Activated effector memory CD4-positive, alpha-beta T cell treated with anti-CD3 and anti-CD28 coated beads, Interleukin-2, amount 50 U/mL, for 16 hours (primary cell): ENCODE measurements at places on chromosomes 6 and 20.

DNA sequence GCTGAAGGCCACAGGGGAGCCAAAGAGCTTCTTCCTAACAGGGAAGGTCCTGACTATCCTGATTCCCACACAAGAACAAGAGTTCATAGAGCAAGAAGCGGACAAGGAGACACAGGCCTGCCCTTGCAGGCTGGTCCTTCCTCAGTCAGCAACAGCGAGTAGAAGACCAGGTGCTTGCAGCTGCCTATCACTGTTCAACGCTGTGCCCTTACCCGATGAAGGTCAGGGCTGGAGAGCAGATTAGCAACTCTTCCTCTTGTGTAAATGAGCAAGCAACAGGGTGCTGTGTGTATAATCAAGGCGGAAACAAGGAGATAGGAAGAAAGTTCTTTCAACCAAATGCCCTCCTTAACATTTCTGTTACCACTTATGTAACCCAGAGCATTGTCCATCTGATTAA is 115.3 kb upstream of the SPACA1 start:
- DNase-seq = no peak

- no peak for DNase-seq
Observed at GRCh38 chr20:10963717-10964266, 290.0 kb upstream of the JAG1 start.

DNA sequence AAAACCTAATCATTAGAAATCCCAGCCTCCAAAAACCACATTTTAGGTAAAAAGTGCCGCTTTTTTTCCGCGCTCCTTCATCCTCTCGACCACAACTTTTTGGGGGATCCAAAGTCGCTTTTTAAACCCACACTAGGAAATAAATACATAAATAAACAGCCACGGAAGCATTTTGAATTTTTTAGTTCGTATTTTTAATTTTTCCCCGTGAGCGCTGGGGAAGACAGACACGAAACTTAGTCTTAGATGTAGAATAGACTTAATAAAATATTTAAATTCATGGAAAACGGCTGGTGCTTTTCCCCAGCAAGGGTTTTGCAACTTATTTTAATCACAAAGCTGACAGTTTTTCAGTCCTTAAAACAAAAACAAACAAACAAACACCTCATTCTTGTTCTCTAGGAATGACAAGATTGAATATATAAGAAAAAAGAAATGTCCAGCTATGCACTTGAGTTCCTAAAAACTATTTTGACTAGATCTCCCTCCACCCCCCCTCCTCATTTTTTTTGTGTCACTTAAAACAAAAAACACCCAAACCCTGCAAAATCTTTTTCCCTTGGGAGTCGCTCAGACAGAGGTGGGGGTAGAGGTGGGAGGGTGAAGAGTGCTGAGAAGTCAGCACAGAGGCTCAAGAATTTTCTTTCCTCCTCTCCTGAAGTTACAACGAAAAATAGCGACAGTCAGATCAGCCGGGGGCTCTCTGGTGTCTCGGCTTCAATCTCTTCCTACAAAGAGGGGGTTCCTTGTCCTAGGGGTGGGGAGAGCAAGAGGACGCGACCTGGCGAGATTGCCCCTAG is 43.4 kb upstream of the SUPT3H start:
- DNase-seq = no peak

DNA sequence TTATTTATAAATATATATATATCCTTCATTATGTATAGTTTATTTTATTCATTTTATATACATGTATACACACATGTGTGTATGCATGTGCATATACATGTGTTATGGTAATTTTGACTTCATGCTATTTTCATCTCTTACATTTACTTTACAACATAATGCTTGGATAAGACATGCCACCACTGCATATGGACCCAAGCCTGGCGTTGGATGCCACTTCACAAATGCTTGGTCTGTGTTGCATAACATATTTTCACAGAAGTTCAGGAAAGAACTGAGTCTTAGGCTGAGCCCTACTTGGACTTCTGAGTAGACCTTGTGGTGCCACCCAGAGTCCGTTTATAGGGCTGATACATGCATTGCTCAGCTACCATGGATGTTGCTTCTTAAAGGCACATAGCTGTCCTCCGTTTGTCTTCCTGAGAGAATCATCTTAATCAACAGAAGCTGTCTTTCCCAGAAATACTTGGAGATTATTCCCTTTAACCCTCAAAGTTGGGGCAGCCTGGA is 337.8 kb downstream of the BTBD3 start:
- DNase-seq = no peak

DNA sequence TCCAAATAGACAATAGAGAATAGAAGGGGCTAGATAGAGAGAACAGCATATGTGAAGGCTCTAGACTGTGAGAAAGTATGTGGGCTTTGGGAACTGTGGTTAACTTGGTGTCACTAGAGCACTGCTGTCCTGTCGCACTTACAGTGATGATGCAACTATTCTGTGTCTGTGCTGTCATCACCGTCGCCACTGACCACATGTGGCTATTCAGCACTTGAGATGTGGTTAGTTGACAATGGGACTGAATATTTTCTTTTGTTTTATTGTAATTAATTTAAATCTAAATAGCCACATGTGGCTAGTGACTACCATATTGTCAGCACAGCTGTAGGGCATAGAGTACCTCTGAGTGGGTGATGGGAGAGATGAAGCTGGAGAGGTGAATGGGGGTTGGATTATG is 39.0 kb upstream of the IFNGR1 start:
- no peak for DNase-seq

DNA sequence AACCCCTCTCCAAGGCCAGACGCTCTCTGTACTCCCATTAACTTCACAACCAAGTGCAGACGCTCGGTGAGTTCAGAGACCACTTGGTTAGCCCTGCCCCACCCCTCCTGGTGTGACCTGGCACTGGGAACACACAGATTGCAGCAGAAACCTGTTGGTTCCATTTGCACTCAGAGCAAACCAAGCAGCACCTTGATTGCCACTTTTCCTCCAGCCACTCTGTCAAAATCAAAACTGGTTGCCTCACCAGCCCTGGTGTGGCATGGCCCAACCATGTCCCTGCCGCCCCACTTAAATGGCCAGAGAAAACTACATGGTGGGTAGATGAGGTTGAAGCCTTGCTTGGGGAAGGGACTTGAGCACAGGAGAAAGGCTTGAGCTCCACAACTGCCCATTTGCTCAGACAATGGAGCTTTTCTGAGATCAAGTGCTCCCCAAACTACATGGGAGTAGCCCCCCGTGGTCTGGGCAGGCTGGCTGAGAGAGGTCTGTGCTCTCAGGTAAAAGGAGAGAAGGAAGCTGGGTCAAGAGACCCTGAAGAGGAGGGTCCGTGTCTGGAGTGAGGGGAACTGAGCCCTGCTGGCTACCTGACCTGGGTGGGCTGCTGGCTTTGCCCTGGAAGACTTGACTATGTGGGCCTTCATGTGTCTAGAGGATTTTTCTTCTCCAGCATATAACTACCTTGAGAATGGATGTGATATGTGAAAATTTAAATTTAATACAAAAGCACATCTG is 43.4 kb downstream of the PLCG1 start:
- peak; percentile 42 for DNase-seq

GRCh38 chr6:28727559-28728211 is 196.1 kb downstream of the TRIM27 start:
- DNase-seq = no peak

GRCh38 chr6:166106076-166106686 is 61.5 kb downstream of the TBXT start:
- DNase-seq = peak; percentile 85

DNA sequence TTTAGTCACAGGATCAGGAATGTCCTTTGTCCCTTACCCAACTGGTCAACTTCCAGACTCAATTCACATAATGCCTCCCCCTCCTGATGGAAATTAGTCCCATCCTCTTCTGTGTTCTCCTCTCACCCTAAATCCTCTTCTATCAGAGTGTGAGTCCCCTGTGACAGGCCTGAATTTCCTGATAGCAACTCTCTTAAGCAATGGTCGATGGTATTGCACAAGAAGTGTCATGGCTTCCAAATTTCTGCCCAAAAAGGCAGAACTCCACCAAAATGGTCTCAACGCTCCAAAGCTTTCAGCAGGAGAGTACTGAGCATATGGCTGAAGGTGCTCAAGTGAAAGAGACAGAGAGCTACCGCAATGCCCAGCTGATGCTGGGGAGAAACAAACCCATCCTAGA is 2.4 kb downstream of the PREP start:
- DNase-seq = no peak
